Suprapubic skin (tissue), 4 donors: ENCODE measurements at places on chromosomes 6 and 20.

DNA sequence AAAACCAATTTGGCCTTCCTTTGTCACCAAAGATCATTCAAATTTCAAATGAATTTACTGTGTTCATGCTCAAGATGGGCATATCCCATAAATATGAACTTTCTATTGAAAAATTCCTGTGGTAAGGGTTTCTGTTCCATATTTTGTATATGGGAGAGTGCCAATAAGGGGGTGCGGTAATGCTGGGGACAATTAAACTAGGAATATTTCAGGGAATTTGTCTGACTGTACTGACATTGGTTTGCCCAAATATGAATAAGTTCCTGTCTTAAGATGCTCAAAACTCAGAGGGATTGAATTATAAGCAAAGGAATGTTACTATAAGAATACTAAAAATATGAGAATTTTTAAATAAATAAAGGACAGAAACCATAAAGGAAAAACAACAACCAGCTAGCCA is 553.0 kb upstream of the MARCKS start:
- DNase-seq: no peak

DNA sequence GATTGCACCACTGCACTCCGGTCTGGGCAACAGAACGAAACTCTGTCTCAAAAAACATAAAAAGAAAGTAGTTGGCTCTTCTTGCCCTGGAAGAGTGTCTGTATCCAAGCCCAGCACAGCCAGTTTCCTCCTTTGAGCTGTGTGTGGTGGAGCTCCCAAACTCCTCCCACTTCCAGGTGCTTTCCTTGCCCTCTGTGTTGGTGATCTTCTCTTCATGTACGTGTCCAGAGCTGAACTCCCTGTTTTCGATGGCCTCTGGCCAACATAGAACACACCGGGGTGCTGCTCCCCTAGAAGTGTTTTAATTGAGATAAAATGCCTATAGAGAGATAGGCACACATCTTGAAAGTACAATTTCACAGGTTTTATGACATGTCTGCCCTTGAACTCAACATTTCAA is 16.7 kb upstream of the SGK2 start:
- DNase-seq: no peak

GRCh38 chr20:62186887-62187866 is 4.3 kb downstream of the MTG2 start:
- DNase-seq: no peak

- no peak for DNase-seq
These were observed 6.6 kb downstream of the TRIM15 start for GRCh38 chr6:30169658-30170614.

GRCh38 chr6:54098450-54099044 is 12.7 kb upstream of the MLIP start:
- no peak for DNase-seq

DNA sequence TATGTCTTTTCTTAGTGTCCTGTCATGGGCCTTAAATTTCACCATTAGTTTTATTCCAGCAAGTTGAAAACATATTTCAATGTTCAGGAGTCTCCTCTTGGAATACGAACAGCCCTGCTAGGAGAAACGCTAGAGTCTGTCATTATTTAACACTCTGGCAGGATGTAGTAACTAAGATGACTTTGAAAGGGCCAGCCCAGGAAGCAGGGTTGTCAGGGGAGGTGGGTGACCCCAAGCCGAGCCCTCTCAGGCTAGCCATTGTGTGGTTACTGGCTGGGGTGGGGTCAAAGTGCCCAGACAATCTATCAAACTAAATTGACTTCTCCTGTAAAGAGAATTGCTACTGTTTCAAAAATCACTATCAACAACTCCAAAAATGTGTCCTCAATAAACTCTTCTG is 67.8 kb downstream of the LY86 start:
- DNase-seq: no peak
